Liver (tissue), 10 donors: ENCODE measurements at places on chromosomes 3 and 15.

DNA sequence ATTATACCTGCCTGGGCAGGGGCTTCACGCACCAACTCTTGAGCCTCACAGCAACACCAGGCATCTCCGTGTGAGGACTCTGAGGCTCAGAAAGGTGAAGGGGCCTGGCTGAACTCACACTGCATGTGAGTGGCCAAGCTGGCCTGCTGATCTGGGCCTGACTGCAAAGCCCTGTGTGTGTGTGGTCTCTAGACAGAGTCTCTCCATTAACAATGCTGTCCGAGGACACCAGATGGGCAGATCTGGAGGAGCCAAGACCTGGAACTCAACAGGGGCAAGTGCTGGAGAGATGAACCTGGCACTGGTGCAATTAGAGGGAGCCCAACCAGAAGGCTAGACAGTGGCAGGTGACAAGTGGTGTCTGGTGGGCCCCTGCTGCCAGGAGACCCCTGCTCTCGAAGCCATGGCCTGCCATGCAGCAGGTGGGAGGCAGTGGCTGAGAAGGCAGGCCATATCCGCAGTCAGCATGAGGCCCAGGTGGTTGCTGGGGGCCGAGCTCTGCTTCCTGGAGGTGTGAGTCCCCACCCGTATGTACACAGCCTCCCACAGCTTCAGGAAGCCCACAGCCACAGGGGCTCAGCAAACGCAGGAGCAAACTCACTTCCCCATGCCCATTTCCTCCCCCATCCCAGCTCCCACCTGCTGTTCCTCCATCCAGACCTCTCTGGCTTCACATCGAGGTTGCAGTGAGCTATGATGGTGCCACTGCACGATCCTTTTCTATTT, 39.0 kb downstream of the CYP11A1 start:
- DNase-seq, result no peak

GRCh38 chr3:45590822-45591546, 3.6 kb upstream of the LIMD1 start:
- no peak for DNase-seq

DNA sequence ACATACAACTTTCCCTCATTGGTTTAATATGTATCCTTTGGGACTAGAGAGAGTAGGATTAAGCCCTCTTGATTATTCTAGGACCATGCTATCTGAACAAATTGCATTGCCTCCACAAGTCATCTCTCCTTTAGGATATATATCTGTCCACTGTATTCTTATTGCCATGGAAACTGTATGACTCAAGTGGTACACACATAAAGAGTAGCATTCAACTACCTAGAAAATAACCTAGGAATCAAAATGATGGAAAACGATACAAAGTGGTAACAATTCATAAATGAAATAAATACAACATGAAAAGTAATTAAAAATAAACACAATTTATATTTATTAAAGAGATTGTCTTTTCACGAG, 212.1 kb upstream of the P2RY1 start:
- DNase-seq, result no peak

DNA sequence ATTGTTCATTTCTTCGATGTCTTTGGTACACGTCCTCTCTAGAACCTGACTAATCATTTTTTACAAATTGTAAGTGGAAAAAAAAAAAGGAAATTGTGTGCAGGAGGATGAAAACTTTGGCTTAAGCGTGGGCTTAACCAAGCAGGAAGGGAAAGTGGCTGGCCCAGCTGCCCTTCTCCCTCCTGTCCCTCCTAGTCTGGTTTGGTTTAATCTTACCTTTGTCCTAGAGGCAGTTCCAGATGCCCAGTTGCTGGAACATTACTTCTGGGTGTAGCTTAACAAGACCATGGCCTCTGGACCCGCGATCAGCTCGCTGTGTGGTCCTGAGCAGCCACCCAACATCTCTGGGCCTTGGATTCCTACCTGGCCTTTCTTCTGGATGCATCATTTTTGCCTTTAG, 15.4 kb downstream of the PAQR5 start:
- DNase-seq, result no peak

GRCh38 chr15:98873441-98874218, 134.0 kb downstream of the PGPEP1L start:
- DNase-seq, result no peak

GRCh38 chr3:157820157-157820517, 286.1 kb downstream of the SHOX2 start:
- no peak for DNase-seq

DNA sequence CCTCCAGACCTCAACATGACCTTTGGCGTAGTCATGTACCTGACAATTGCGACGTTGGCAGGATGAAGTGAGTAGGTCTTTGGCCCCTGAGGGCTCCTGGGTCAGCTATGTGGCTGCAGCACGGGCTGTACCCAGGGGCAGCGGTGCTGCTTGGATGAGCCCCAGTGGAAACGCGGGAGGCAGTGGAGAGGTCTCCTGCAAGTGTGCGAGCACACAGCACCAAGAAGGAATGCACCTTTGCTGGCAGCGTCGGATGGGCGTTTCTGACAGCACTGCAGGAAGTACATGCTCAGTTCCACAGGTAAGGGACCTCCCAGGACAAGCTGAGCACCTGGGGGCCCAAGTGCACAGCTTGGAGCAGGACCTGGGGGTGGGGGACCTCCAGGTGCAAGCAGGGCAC, 67.4 kb upstream of the UNC13C start:
- DNase-seq, result no peak

DNA sequence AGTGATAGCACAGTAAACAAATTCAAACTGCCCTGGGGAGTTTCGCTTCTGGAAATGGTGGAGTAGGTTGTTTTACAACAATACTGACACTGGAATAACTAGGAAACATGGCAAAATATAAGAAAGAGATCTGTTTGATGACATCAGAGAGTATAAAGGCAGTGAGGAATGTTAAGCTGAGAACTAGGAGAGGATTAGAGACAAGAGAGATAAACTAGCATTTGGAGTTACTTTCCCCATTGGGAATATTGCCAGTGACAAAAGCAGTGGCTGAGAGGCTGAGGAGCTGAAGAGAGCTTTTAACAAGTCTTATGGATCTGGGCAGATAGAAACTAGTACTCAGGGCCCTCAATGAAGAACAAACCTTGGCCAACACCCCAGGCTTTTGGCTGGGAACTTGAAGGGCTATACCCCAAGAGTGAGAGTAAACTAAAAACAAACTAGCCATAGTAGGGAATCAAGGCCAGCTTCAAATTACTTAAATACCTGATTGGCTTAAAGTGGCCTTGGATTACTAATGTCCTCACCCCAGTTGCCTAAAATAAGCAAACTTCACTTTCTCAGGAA, 280.4 kb downstream of the KLF13 start:
- DNase-seq, result no peak

DNA sequence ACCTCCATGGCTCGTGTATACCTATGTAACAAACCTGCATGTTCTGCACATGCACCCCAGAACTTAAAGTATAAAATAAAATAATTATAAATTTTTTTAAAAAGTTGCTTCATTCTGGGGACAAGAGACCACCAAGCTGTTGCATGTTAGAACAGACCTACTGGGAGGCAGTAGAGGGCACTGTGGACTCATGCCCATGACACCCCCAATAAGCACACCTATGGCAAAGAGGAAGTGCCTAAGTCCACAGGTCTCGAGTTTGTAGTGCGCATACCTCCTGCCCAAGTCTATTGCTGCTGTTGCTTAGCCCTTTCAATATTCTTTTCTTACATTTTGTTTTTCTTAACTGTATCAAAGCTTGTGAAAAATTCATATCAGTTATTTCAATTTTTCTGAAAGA, 267.9 kb upstream of the THBS1 start:
- no peak for DNase-seq

DNA sequence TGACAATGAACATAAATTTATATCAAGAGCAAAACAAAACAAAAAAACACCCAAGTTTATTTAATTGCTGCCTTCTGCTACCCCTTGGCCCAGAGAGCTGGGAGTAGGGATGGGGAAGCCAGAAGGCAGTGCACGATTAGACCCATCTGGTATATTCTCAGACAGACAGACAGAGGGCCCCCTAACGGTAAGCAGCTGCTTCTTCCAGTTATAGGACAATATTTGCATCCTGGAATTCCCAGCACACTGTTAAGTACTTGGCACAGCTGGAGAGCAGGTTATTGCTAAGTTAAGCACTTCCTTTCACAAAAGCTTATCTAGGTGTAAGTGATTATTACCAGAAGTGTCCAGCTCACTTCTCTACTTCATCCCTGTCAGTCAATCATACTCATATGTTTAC, 39.3 kb downstream of the C2CD4B start:
- no peak for DNase-seq

GRCh38 chr15:33091983-33092693, 102.4 kb downstream of the FMN1 start:
- no peak for DNase-seq

DNA sequence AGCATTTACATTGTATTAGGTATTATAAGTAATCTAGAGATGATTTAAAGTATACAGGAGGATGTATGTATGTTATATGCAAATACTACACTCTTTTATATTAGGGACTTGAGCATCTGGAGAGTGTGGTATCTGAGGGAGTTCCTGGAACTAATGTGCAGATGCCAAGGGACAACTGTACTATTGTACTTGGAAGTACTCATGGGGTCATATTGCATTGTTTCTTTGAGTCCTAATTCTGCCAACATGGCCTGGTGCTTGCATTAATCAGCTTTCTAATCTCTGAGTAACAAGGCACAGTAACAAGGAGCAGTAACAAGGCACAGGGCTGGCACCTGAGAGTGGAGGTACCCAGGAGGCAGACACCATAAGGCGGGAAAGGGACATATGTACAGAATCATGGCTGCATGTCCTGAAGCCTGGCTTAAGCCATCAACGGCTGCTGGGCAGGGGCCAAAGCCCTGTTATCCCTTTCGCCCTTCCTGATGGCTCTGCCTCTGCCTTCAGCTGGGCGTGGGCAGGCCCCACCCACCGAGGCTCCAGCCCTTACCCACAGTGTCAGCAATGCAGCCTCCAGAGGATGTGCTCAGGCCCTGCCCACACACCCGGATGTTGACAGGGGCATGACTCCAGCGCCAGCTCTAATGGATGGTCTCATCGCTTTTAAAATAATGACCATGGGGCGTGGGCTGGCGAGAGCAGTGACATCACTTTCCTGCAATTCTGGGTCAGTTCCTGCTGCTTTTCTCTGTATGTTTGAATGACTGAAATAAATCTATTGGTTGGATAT, 22.9 kb downstream of the CEMIP start:
- no peak for DNase-seq

GRCh38 chr3:98761643-98762229, 1.4 kb upstream of the ST3GAL6 start:
- DNase-seq, result no peak

DNA sequence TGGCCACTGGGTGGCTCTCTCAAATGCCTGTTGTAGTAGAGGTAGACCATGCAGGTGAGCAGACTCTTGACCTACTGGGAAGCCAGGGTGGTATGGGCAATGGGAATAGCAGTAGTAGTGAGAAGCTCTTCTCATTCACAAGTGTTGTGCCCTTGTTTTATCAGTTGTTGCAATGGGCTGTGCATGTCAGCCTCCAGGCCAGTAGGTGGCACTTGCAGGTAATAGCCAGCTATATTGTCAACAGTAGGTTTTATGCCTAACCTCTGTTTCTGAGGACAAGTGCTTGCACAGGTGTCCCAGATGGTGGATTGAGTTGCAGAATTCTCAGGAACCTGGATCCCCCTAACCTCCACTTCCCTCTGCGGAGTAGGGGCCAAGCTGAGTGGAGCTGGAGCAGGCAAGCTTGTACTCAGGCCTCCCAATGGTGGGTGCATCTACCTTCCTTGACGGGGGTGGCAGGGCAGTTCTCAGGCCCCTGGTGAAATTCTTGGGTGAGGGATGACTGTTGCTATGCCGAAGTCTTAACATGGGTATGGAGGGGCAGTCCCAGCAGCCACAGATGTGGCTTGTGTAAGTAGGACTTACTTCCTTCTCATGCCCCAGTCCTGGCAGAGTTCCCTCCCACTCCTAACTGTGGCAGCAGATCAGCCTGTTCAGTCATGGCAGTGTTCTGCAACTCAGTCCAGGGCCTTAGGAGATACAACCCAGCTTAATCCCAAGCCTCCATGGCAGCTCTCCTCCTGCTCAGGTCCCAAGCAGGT, 104.3 kb downstream of the NEO1 start:
- no peak for DNase-seq

- DNase-seq, result no peak
Measured at GRCh38 chr3:169295126-169295525, 368.4 kb downstream of the MECOM start.

GRCh38 chr15:38562278-38562677, 2.3 kb downstream of the RASGRP1 start:
- no peak for DNase-seq

- DNase-seq, result no peak
Measured at GRCh38 chr3:62178739-62179600, 194.4 kb downstream of the FEZF2 start.
